ENCODE measurements at places on chromosomes 1 and 21.

GRCh38 chr1:186900539-186901237, 71.9 kb downstream of the PLA2G4A start:
- DNase-seq = no peak

DNA sequence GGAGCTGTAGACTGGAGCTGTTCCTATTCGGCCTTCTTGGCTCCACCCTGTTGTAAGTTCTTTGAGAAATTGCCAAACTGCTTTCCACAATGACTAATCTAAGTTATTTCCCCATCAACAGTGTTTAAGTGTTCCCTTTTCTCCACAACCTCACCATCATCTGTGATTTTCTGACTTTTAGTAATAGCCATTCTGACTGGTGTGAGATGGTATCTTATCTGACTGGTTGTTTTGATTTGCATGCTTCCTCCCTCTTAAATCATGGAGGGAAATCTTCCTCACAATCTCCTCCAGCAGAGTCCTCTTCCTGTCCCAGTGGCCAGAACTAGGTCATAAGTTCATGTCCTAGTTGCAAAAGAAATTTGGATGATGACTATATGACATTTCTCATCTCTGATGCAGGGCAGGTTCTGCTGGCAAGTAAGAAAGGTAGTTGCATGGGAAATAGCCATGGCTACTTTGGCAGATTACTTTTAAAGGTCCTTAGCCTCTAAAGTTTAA, 294.0 kb downstream of the LRRC40 start:
- DNase-seq = no peak

DNA sequence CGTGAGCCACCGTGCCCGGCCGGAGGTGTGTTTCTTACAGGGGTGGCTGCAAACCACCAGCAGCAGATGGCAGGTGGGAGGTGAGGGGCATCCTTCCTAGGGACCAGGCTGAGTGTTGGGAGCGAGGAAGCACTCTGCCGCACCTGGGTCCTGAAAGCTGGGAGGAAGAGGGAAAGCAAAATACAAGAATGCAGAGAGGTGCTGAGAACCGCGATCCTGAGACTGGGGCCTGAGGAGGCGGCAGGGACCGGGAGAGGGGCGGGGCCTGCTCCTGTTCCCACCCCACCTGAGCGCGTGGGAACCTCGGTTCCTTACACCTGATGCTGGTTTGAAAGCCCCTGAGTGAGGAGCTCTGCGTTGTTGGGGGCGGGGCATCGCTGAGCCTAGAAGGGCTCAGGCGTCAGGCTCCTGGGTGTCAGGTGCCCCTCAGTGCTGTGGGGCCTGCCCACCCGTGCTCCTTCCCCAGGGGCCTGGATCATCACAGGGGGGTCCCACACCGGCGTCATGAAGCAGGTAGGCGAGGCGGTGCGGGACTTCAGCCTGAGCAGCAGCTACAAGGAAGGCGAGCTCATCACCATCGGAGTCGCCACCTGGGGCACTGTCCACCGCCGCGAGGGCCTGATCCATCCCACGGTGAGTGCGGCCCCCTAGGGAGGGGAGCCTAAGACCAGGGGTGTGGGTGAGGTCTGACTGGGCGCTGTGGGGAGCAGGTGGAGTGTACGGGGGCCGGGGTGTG, 15.5 kb downstream of the TRPM2 start:
- DNase-seq = no peak

DNA sequence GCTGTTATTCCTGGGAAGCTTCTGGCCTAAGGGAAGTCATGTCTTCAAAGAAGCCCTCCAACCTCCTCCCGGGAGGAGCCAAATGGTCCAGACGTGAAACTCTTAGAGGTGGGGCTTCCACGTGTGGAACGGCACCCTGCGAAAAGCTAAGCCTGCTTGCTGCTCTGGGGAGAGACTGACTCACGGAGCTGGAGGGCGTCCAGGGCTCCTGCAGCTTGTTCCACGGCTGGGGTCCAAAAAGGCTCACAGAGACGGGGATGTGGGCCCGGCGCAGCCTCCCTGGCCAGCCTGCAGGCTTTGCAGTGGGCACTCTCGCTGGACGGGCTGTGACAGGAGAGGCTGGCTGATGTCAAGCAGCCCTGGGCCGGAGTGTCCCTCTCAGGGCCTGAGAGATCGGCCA, 105.1 kb downstream of the COLGALT2 start:
- no peak for DNase-seq

DNA sequence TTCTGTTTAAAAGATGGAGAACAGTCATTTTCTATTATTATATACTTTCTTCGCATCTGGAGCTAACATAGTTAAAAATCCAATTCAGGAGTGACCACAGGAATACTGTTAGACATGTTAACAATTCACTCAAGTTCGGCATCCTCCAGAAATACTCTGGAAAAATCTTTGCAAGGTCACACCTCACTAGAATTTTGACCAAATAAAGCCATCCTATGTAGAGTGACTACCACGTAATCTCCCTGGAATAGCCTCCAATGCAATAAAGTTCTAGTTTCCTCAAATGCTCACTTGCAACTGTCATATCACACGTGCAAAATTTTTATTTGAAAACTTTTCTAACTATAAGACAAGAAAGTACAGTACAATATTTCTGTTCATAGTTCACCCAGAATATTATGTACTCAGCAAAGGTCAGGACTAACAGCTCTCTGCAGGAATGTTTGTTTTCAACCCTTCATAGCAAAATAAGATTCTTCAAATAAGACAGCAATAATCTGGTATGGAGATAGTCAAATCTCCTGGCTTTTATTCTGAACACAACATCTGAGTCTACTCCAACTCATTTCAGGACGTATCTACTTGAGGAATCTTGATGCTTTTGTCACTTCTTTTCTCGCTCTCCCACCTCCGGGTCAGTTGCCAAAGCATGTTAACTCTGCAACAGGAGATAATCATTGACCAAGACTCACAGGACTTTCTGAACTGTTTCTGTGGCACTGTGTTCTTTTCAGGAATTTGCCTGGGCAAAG, 82.6 kb downstream of the GDAP2 start:
- no peak for DNase-seq

- no peak for DNase-seq
Measured at GRCh38 chr1:234751678-234752077, 141.7 kb upstream of the IRF2BP2 start.

GRCh38 chr1:31725777-31726535, 22.1 kb upstream of the COL16A1 start:
- no peak for DNase-seq

DNA sequence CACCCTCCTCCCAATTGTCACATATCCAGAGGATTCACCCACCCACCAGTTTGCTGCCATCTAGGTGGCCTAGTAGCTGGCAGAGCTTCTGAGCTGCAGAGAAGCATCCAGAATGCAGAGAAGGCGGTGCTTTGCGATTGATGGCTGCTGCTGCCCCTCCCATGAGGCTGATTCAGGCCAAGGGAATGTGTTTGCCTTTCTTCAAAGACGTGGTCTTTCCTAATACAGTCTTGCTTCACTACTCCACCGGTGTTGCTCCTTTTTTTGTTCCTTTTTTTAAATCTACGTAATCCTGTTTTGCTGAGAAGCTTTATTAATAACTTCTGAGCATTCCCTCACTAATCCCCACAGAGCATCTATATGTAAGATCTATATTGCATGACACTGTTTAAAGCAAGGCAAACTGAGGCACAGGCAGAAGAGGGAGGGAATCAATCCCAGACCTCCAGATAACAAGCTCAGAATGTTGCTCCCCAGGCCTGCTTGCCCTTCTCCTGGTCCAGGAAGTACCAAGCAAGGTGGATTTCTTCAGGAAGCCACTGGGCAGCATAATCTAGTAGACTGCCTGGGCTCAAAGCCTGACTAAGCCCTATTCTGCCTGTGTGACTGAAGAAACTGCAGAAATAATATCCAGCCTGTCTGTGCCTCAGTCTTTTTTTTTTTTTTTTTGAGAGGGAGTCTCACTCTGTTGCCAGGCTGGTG, 275.5 kb upstream of the FMN2 start:
- DNase-seq = no peak

DNA sequence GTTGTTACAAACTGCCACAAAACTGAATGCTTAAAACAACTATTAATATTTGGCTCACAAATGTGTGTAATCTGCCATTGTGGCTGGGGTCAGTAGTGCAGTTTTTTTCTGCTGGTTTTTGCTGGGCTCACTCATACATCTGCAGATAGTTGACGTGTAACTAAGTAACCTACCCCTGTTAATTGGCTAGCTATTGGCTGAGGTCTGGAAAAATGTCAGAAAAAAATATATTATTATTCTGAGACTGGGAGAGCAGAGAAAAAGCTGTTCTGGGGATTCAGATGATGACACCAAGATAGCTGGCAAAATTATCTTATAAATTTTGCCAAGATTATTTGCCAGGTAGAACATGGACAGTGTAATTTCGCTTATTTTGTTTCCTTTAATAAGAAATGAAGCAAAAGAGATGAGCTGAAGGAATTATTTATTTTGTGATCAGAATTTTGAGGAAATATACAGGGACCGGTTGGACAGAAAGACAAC, 616.1 kb upstream of the ADAMTS5 start:
- DNase-seq = no peak

DNA sequence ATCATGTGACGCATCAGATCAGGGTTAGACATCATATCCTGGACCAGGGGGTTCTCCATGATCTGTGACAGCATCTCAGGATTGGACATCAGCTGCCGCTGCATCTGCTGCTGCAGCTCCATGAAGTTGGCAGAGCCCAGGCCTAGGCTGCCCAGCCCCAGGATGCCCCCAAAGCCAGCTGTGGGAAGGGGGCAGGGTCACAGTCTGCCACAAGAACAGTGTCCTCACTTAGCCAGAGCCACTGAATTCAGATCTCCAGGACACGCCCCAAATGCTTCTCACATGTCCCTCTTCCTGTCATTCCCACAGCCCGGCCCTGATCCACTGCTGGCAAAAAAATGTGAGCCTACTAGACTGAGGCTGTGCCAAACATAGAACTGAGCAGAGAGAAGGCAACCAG, 3.2 kb downstream of the UBQLN4 start:
- no peak for DNase-seq

GRCh38 chr21:46065914-46066551, 31.9 kb upstream of the COL6A2 start:
- no peak for DNase-seq

DNA sequence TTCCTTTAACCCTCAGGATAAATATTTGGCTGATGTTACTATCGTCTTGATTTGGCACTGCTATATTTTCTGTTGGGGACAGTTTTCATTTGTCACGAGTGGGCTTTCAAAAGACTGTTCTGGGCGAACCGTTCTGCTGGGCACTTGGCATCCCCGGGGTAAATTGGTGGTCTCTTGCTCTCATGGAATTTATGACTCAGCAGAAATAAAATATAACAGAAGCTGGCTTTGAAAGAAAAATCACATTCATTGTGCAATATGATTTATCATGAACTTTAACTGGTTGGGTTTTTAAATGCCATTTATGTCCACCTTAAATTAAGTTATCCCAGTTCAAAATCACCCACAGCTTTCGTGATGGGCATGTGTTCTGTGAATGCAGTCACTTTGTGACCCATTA, 147.3 kb downstream of the KAZN start:
- DNase-seq = no peak

DNA sequence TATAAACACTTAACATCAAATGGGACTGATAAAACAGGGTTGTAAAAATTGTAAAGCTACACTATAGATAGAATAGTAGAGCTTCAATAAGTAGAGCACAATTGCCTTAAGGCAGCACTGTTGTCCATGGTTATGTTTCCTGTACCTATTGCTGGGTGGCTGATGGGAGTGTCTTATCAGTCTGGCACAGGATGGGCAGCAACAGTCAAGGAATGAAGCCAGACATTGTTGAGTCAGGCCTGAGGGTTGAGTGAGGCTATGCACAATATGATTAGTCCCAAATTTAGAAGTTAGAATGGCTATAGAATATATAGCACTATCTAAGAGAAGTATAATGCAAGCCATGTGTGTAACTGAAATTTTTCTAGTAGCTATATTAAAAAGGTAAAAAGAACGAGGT, 25.0 kb upstream of the CD1D start:
- DNase-seq = no peak

DNA sequence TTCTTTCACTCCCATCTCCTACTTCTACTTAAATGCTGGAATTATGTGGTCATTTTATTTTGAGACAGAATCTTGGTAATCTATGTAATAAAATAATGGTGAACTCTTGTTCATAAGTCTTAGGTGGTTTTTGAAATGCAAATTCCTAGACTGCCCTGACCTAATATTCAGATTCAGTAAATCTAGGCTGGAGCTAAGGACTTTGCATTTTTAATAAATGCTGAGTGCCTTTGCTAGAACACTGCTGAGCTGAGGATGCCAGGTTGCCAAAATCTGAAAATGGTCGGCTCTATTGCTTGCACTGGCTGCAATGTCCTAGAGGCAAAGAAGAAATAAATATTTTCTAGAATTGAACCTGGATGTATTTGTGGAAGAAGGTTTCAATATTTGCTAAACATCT, 187.4 kb downstream of the HMCN1 start:
- no peak for DNase-seq

GRCh38 chr1:107529511-107530149, 388.8 kb downstream of the NTNG1 start:
- no peak for DNase-seq

GRCh38 chr1:121518726-121519041, 333.9 kb downstream of the SRGAP2C start:
- DNase-seq = no peak

DNA sequence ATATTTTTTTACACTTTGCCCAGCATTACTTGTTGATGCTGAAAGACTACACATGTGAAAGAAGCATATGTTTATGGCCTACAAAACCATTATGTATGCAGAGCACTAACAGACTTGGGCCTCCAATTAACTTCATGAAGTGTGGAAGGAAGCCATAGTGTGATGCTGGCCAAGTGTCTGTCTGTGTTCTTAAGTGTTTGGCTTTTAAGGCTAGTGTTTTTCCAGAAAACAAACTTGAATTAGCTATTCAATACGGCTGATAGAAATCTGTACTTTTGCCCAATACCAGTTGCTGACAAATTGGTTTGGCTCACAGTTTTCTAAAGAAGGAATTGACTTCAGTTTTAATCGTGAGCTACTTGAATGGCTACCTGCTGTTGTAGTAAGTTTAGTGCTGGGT, 136.1 kb downstream of the ADGRL2 start:
- DNase-seq = no peak

GRCh38 chr1:158257888-158258287, 3.7 kb downstream of the CD1A start:
- DNase-seq = no peak

DNA sequence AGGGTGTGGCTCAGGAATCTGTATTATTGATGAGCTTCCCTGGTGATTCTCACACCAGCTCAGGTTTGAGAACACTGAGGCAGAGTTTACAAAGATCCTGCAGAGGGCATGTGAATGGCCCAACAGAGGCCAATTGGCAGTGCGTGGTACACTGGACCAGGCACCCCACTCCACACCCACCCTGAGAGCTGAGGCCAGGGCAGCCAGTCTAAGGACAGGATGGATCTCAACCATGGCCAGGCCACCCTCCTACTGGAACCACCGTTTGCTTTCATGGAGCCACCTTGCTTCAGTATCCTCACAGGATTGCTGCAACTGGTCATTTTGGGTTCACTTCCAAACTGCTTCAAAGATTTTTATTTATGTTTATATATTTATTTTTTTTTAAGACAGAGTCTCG, 7.3 kb upstream of the RASSF5 start:
- DNase-seq = no peak

- no peak for DNase-seq
Measured at GRCh38 chr1:89151047-89151446, 24.8 kb downstream of the GBP7 start.

GRCh38 chr1:232344791-232345399, 285.0 kb downstream of the SIPA1L2 start:
- no peak for DNase-seq

Measured in CD4-positive, alpha-beta T cell treated with Interleukin-6 for 4 hours (primary cell).